ENCODE measurements at places on chromosomes 2 and 18.

GRCh38 chr2:224565452-224566035 is 19.6 kb downstream of the CUL3 start:
- no peak for DNase-seq

- no peak for DNase-seq
These were observed 145.7 kb downstream of the PTGR3 start for GRCh38 chr18:75063196-75063595.

DNA sequence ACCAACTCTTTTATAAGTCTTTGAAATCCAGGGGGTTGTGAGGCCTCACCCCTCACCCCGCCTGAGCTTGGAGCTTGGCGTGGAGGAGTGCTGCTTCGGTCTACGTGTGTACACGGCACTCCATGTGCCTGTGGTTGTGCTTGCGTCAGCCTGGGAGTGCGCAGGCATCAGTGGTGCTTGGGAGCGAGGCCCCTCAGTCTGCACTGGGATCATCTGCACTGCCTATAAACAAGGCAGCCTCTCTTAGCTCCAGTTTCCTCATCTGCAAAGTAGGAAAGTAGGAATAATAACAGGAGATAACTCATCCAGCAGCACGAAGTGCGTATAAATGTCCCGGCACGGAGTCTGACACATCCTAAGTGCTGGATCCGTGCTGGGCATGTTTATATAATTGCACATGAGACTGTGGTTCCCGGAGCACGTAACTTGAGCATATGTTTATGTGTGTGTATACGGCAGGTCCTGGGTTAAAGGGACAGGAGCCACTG is 1.2 kb downstream of the GYPC start:
- DNase-seq = no peak

DNA sequence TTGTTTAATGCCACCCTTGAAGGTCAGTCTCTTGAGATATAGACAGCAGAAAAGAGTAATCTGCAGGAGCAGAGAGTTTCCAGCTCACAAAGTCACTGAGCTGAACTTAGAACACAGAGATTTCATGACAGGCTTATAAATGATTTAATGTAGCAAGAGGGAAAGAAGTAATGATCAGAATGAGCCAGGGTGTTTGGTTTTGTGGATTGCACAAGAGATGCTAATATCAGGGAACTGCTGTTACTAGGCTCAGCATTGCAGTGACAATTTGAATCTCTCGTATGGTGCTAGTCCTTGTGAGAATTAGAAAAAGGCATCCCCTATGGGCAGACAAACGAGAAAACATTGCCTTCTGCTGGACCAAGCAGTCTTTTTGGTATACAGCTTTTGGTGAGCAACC is 61.7 kb upstream of the ITGB6 start:
- DNase-seq = no peak

DNA sequence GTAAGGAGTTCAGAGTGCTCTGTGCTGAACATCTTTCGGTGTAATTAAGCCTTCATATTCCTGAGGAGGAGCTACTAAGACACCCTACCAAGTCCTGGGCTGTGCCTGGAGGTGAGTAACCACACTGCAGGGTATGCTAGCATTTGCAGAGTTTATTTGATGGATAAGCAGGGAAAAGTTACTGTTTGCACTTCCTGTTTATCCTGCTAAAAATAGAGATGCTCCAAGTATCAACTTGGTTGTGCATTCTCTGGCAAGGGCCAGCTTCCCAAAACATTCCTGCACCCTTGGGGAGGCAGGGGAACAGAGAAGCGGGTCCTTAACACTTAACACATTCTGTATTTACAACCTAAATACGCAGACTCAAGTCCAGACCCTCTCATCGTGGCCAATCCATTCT is 49.8 kb downstream of the PARD6G start:
- no peak for DNase-seq

- DNase-seq = peak; percentile 55
These were observed 103.6 kb upstream of the CELF4 start for GRCh38 chr18:37668971-37669747.

DNA sequence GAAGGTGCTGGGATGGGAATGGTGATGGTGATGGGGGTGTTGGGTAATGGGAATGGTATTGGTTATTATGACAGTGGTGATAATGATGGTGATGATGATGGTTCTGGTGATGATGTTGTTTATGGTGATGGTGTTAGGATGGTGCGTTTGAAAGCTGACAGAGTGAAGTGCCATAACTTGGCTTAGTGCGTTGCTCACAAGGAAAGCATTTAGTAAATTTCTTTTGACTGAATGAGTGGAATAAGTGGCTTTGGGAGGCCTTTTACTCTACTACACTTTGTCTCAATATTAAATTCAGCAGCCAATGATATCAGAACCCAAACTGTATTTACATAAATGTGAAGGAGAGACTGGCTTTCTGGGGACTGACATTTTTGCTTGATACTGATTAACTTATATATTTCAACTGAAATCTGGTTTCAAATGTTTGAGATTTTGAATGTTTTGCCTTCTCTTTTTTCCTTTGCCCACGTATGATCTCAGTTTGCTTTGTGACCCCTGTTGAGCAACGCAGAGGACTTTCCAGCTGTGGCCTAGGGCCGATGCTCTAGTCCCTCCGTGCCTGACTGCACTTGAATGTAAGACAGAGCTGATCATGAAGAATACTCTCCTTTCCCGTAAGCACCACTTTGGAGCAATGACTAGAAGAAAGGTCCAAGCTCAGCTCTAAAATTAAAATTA is 128.5 kb upstream of the SH3BP4 start:
- no peak for DNase-seq

DNA sequence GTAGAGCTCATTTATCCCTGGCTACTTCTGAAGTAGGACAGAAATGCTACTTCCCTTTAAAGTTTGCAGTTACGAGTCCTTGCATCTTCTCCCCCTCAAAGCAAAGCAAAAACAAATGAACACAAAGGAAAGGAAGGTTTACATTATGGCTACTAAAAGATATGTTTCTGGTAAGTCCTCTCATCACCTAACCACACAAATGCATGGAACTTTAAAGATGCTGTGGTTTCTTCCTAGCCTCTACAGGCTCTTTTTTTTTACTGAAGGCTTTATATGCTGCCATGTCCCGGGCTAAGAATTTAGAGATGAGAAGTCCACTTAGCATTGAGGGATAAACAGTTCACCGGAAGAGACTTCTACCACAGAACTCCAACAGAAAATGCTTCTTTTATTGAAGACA is 291.2 kb downstream of the SS18 start:
- no peak for DNase-seq

DNA sequence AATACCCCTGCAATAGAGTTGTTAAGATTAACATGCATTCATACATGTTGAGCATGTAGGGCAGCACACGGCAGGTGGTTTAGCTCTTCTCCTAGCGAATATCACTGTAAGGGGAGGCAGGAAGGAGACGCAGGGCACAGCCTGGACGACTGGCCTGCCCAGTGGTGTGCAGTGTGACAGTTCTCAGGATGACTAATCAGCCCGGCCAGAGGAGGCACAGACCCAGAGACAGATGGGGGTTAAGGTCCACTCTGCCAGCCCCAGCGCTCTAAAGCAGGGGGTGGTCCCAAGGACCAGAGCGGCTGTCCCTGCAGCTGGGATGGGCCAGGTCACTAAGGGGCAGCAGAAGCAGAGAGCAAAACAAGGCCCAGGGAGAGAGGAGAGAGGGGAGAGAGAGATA is 63.7 kb downstream of the RNF152 start:
- no peak for DNase-seq

DNA sequence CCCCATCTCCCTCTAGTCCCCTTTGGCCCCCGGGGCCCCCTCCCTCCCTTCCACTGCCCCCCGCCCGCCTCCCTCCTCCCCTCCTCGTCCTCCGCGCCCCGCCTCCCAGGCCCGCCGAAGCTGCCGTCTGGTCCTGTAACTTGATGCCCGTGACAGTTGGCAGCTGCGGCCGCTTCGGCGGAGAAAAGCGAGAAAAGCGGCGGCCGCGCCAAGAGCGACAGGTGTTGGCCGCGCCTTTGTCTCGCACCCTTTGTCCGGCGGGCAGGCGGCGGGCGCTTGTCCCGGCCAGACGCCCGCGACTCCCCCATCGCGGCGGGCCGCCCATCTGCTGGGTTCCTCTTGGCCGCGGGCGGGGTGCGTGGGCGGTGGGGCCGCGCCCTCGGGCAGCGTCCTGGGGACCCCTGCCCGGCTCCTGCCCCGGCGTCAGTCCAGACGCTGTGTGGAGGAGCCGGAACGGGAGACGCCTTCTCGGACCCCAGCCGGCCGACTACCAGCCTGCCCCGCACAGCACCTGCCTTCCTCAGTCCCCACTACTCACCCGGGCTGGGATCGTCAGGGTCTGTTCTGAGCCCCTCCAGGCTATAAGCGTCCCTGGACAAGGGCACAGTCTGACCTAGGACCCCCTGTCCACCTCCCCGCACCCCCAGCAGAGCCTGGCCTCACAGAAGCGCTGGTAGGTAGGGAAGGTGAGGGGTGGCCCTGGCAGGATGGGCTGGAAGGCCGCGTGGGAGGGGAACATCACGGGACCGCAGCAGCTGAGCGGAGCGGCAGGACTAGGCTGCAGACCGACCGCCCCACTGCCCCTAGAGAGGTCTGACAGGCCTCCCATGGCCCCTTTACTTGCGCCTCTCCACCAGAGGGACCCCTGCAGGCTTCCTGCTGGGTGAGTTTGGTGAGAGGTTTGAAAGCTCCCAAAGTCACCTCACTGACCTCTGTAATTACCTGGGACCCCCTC is 1.2 kb upstream of the HES6 start:
- peak; percentile 94 for DNase-seq

- no peak for DNase-seq
These were observed 67.9 kb downstream of the HNRNPLL start for GRCh38 chr2:38534746-38535403.

GRCh38 chr2:118616432-118616831 is 231.0 kb downstream of the EN1 start:
- DNase-seq = no peak

GRCh38 chr2:160220545-160221009 is 20.5 kb upstream of the ITGB6 start:
- no peak for DNase-seq

GRCh38 chr2:239220981-239221396 is 179.8 kb downstream of the HDAC4 start:
- DNase-seq = no peak

GRCh38 chr2:54424555-54425163 is 31.5 kb upstream of the SPTBN1 start:
- DNase-seq = no peak

DNA sequence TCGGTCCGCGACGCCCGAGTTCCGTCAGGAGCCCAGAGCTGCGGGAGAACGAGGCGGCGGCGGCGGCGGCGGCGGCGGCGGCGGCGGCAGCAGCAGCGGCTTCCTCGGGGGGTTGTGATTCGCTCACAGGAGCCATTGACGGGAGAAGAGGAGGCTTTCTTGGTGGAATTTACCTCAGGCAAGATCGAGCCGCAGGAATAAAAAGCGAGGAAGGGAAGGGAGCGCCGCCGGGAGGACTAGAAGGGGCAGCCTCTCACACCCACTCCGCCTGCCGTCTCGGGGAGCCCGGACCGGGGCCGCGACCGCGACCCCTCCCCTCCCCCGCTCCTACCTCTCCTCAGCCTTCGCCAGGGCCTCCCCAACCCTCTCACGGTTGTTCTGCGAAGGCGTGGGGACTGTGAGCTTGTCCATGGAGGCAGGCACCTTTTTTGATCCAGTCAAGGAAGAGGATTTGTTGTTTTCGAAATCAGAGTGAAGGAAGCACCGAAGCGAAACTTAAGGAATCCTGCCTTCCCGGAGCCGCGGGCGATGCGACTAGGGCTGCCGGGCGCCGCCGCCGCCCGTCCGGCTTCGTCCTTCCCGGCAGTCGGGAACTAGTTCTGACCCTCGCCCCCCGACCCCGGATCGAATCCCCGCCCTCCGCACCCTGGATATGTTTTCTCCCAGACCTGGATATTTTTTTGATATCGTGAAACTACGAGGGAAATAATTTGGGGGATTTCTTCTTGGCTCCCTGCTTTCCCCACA is 506 bp downstream of the BMPR2 start:
- DNase-seq = peak; percentile 20

GRCh38 chr2:153416071-153416470 is 62.5 kb downstream of the RPRM start:
- no peak for DNase-seq

GRCh38 chr2:37244017-37244416 is 12.6 kb downstream of the NDUFAF7 start:
- DNase-seq = no peak

DNA sequence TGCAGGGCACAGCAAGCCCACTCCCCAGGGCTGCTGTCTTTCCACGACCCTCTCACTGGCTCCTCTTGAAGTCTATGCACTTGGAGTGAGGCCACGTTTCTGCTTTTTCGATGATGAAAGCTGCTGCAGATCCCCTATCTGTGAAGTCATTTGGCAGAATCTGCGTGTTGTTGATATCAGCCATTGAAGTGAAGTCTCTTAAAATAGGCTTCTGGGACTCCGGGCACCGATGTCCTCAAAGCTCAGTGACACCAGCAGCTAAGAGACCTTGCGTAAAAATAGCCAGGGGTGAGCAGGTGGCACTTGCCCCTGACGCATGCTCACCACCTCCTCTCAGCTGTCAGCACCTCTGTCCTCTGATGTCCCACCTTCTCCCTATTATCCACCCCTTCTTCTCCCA is 89.4 kb upstream of the FHL2 start:
- DNase-seq = no peak

DNA sequence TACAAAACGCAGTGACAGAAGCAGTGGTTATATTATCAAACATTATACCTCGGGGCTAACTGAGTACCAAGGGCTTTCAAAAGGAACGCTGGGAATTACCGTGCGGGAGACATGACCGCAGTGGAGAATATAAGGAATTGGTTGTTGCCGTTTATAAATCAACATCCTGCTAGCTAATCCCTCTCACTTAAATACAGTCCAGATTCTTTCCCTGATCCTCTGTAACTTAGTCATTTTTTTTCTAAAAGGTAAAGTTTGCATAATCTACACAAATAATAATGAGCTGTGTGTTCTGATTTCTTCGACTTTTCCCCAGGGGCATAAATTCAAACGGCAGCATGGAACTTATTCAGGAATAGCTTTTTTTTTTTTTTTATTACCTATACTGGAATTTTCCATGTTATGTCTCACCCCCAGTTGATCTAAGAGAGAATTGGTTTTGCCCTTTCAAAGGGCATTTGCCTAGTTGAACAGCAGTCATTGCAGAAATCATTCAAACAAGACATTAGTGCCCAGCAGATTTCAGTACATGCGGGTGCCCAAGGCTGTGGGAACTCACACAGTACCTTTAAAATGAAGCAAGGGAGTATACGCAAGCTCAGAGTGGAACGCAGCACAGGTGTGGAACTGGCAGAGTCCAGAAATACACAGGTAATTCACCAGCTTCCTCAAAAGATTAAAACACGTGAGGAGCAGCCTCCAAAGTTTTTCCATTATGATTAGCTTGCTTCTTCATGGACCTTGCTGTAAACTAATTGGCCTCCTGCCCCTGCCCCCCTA is 63.9 kb downstream of the SMIM21 start:
- DNase-seq = no peak

DNA sequence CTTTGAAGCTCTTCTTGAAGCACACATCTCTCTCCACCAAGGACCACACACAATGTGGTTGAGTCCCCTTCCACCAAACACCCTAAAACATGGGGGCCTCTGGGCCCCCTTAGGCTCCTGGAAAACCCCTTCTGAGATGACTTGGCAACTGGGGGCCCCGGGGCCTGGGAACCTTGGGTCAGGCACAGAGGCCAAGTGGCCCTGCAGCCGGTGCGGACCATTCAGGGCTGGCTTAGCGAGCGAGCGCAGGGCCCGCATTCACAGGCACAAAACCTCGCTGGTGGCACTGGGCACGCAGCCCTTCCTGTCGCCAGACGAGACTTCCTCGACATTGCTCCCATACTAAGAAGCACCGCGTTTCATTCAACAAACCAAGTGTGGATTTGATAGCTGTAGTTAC is 111.2 kb upstream of the ID2 start:
- no peak for DNase-seq

GRCh38 chr2:239165206-239165831 is 235.5 kb downstream of the HDAC4 start:
- no peak for DNase-seq

GRCh38 chr2:32442020-32442467 is 85.2 kb downstream of the BIRC6 start:
- no peak for DNase-seq

All from NCI-H774 (cell line).